ENCODE measurements at places on chromosomes 5 and 9. TPM values are rescaled to one million over a fixed set of nuclear protein-coding genes. Genes with fewer than 3 reads are reported as not detected.

The IFNA21 gene
- not detected for total RNA-seq

The KCNT1 gene
- total RNA-seq: not detected

The MEGF9 gene
- 3.4 TPM for total RNA-seq

The EQTN gene
- not detected for total RNA-seq

The PDGFRB gene
- 0.64 TPM for total RNA-seq

The PCDHGB4 gene
- not detected for total RNA-seq

The PKD2L2 gene
- total RNA-seq: 0.48 TPM

The ST8SIA4 gene
- total RNA-seq: 36.2 TPM

The PDE8B gene
- not detected for total RNA-seq

The C5orf52 gene
- total RNA-seq: not detected

The FAM153A gene
- total RNA-seq: 87.3 TPM

The TICAM2 gene
- 0.91 TPM for total RNA-seq

DNA sequence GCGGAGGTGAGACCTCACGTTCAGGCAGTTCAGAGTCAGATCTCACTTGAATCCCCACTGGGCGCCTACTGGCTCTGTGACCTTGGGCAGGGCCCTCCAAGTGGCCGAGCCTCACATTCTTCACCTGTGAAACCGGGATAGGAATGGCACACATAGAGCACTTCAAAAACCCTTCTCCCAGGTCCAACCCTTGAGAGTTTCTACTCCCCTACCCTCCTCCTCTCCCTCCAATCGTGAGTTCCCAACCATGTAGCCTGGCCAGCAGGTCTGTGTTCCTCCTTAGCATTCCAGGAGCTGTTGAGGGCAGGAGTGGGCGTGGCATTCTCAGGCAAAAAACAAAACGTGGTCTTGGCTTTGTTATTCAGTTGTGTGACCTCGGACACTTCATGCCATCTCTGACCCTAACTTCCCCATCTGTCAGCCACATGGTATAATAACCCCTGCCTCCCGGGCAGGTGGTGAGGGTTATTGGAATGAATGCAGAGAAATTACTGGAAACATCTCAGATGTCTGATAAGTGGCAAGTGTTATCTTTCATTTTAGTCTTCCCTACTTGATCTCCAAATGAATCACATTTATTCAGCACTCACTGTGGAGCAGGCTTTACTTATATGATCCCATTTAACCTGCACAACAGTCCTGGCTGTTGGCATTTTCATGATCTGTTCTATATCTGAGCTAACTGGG lies 112.8 kb upstream of the BOD1 start:
- no peak for DNase-seq

DNA sequence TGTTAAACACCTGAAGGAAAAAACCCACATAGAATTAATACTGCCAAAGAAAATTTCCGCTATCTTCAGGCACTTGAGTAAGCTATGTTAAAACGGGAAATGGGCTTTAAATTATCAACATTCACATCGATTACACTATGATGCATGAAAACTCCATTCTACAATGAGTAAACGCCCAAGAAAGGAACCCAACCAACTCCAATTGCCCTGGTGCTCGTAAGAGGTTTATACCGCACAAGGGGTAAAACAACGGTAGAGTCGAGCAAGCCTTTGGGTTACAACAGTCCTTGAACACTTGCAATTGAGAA lies 1.0 kb downstream of the AGTPBP1 start:
- DNase-seq: no peak

- no peak for DNase-seq
These were observed 677.3 kb downstream of the PRELID2 start for GRCh38 chr5:145157841-145158240.

DNA sequence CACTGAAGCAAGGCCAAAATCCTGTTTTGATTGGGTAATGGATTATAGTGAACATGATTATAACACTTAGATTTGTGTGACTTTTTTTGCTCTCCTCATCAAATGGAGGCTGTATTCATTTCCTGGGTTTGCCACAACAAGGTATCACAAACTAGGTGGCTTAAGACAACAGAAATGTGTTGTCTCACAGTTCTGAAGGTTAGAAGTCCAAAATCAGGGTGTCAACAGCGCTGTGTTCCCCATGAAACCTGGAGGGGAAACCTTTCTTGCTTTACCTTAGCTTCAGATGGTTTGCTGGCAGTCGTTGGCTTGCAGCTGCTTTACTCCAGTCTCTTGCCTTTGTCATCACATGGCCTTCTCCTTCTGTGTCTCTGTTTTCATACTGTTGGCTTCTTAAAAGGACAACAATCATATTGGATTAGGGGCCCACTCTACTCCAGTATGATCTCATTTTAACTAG lies 32.4 kb downstream of the CDC42SE2 start:
- no peak for DNase-seq

GRCh38 chr9:131826966-131827525 lies 87.2 kb upstream of the RAPGEF1 start:
- DNase-seq: no peak

DNA sequence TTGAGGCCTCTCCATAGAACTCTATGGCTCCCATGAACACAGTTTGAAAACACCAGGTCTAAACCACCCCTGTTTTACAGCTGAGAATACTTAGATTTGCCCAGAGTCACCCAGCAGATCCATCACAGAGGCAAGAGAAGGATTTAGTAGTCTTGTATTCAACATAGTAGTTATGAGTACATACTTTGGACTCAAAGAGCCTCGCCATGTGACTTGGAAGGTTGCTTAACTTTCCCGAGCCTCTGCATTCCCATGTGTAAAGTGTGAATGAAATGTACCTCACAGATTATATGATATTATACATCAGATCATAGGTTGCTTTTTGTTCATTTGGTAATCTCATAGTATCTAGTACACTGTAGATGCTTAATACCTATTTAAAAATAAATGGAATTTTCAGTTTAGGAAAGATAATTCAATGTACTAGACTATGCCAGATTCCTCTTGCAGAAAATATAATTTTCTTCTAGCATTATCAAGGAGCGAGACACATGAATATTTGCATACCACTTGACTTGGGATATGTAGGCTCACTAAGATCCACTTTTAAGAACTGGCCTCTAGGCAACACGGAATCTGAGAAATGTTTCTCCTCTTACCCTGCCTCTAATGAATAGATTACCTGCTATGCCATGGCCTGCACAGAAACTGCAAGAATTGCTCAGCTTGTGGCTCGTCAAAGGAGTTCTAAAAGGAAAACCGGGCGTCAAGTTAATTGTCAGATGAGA lies 18.6 kb downstream of the TDRD7 start:
- DNase-seq: no peak

DNA sequence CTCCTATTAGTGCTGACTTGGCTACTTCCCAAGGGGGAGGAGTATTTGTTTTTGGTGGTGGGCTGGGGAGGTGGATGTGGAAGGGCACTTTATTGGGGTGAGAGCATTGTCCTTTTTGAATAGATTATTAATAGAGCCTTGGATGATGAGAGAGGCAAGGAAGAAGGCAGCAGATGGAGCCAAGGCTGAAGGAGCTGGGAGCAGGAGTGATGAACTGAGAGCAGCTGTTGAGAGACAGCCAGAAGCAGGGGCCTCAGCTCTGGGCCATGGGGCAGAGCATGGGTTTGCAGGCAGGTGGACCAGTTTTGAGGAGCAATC lies 29.6 kb downstream of the RGS3 start:
- DNase-seq: no peak

DNA sequence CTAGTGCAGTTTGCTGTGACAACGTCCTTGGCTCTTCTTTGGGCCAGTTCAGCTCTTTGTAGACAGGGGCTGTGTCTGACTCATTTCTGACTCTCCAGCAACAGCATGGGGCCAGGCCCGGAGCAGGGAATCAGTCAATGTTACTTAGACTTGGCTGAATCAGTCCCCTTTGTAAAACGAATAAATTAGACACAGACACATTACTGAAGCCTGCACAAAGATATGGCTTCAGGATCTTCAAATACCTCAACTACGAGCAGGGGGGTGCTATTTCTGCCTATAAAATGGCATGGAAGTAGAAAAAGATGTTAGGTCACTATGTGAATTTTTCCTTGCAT lies 204.7 kb downstream of the TTLL11 start:
- DNase-seq: no peak

- no peak for DNase-seq
These were observed 86.2 kb upstream of the CDH9 start for GRCh38 chr5:27124590-27124989.

- no peak for DNase-seq
These were observed 21.5 kb upstream of the MYO10 start for GRCh38 chr5:16957304-16958196.

DNA sequence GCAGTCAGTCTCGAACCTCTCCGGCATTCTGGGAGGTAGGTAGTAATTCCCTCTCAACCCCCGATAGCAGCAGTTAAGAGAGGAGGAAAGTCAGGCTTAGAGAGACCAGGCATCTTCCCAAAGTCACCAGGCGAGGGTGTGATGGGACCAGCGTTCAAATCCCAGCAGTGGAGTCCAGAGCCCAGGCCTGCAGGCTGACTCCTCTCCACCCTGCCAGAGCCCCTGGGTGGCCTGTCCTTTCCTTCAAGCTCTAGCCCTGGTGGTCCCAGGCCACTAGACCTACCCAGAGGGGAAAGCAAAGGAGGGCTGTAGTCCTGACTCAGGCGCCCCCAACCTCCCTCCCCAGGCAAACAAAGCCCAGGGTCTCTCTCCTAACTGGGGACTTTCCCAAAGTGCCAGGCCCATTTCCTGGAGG lies 4.2 kb upstream of the NR5A1 start:
- no peak for DNase-seq

DNA sequence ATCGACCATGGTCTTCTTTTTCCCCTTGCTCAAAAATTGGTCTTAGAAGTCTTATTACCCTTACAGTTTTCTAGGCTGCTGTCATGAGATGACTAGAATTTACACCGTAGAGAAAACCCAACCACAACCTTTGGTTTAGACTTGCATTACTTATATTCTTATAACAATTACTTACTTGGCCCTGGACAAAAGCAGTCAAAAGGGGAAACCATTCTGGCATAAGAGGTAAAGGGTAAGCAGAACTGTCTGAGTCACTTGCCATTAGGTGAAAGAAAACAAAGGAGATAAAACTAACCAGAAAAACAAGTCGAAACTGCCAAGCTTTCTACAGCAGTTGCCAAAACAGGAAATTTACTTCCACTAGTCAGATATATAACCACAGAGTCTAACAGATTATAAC lies 17.9 kb downstream of the TMEM245 start:
- DNase-seq: no peak

- no peak for DNase-seq
These were observed 52.9 kb upstream of the SPATA31E1 start for GRCh38 chr9:87829756-87830155.

- DNase-seq: no peak
These were observed 80.4 kb downstream of the TEK start for GRCh38 chr9:27189426-27189825.

DNA sequence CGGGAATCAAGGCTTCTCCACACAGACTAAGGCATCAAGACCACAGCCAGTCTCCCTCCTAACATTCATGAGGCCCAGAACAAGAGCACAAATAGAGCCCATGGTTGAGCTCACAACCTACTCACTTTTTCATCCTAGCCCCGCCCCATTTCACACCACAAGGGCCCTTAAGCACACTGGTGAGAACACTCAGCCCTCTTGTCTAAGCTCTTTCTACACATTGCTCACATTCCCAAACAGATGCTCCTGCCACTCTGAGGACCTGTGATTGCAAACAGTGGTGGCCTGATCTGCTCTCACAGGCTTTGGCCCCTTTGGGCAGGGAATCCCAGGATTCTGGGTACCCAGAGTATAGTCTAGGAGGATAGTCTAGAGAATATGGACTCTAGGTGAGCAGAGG lies 54.0 kb downstream of the FEM1C start:
- no peak for DNase-seq
